ENCODE measurements at places on chromosomes 4 and X.

DNA sequence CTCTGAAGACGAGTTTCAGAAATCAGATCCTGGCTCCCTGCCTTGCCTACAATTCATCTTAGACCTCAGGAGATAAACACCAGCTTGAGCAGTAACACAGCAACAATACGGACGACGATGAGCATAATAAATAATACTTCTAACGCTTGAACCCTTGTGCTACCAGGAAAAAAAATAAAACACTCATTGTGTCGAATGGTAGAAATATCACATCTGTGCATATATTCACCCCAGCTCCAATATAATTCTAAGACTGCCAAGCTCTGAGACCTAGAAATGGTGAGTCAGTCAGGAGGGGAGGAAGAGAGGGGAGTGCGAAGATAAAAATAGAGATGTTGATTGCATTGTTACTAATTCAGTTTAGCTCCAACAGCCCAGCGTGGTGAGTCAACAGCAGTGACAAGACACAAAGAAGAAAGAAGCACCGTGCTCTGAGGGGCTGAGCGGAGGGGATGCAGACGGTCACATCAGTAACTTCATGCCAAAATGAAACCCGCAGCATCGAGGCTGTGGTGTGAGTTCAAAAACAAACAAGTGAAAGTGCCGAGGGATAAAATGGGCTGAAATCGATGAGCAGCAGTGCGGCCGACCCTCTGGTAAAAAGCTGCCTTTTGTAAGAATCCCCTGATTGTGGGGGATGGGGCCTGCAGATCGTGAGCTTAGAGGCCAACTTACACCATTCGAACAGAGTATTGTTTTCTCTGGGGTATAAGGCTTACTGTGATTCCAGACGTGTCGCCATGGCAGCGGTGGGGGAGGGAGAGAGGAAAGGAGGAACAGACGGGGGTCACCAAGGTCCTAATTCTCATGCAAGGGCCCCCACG lies 150.4 kb downstream of the MGST2 start:
- DNase-seq = no peak

DNA sequence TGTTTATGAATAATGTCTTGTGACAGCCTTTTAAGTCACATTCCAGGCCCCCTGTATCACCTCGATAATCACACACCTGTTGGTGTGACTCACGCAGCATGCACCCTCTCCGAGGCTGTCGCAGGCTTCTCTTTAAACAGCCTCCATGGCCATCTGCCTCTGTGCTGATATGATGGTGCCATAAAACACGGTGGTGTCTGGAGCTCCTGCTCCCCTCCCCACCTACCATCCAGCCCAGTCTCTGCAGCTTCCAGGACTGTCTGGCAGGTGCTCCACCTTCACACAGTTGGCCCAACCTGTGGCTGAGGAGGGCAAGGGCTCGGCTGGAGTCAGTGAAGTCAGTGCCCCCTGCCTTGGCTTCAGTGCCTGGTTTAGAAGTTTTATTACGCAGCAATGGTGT lies 173.8 kb upstream of the RPL34 start:
- DNase-seq = no peak

DNA sequence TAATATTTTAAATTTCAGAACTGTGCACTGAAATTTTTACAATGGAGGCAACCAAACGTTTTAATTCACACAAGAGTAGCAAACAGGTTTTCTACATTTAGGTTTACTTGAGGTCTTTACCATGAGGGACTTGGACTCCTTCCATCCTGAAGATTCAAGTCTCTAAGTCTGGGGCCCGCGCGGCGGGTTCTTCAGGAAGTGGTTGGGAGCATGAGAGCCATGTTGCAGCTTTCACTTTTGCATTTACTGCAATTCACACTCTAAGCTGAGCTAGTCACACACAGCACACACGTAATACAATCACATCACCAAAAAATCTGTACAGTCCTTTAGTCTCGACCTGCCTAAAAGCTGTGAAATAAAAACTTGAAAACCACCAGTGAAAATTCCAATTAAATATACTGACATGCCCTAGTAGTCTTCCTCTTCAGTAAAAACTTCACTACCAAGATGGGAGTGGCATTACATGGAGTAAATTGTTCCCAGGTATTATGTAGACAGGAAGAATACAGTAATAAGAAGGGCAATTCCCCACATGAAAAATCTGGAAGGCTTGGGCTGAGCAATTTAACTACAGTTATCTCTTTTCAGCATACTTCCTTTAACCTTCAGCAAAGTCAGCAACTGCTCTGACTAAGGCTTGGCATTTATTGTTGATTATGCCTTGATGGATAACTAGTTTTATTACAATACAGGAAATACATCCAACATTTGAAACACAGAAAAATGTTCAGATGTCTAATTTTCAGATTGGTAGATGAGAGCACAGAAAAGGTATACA lies 571.1 kb upstream of the DIPK2B start:
- DNase-seq = peak; percentile 27

DNA sequence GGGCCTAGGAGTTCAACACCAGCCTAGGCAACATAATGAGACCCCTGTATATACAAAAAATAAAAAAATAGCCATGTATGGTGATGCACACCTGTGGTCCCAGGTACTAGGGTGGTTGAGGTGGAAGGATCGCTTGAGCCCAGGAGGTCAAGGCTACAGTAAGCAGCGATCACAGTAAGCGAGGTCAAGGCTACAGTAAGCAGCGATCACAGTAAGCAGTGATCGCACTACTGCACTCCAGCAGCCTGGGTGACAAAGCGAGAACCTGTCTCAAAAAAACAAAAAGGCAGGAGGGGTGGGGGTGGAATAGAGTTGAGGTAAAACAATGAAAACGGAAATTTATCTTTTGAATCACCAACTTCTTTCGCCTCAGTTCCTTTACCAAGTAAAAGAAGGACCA lies 29.4 kb downstream of the TBCK start:
- DNase-seq = no peak

- DNase-seq = no peak
These were observed 38.5 kb upstream of the TAPT1 start for GRCh38 chr4:16264798-16265197.

- no peak for DNase-seq
These were observed 49.9 kb upstream of the SCRG1 start for GRCh38 chr4:173448608-173449379.

- DNase-seq = peak; percentile 30
These were observed 58.5 kb upstream of the PRDM8 start for GRCh38 chr4:80138551-80139538.

DNA sequence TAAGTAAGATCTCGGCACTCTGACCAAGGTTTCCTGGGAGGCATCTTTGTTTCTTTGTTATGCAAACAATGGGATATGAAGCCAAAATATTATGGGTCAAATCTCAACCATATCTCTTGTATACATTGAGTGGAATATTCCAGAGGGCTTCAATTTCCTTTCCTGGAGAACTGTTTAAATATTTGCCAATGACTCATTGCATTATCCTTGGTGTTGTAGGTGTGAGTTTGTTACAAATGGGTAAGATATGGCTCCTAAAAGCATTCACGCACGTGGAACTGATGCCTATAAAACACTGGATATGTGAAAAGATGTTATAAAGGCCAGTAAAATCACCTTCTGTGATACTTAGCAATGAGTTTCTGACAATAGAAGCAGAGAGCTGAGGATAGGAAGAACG lies 150.5 kb upstream of the WDR1 start:
- no peak for DNase-seq

DNA sequence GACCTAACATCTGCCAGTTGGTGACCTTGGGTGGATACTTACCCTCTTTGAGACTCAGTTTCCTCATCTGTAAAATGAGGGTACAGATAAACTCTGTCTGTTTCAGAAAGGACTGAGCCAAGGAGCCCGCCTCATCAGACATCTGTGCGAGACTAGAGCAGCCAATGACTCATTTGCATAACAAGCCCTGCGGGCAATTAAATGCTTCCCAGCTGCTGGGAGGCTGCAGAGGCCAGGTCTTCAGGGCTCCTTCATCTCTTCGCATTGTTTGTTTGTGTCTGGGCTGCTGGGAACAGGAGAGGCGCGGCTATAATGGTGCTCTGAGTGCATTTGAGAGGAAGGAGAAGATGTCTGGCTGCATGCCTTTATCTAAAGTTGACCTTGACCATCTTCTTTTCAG lies 85.0 kb downstream of the ADRA2C start:
- DNase-seq = no peak

Data from activated T-cell treated with anti-CD3 and anti-CD28 coated beads for 48 hours (primary cell).